ENCODE measurements at places on chromosomes 3 and 15. TPM values are rescaled to one million over a fixed set of nuclear protein-coding genes. Genes with fewer than 3 reads are reported as not detected.

GRCh38 chr3:42180901-42181300 is 85.1 kb downstream of the CCK start:
- no peak overlapping the region for H3K27ac ChIP-seq
- no peaks in the 10 kb centered on the region for H3K27me3 ChIP-seq
- DNase-seq: no peak
- H3K36me3 ChIP-seq: no peaks in the 10 kb centered on the region

DNA sequence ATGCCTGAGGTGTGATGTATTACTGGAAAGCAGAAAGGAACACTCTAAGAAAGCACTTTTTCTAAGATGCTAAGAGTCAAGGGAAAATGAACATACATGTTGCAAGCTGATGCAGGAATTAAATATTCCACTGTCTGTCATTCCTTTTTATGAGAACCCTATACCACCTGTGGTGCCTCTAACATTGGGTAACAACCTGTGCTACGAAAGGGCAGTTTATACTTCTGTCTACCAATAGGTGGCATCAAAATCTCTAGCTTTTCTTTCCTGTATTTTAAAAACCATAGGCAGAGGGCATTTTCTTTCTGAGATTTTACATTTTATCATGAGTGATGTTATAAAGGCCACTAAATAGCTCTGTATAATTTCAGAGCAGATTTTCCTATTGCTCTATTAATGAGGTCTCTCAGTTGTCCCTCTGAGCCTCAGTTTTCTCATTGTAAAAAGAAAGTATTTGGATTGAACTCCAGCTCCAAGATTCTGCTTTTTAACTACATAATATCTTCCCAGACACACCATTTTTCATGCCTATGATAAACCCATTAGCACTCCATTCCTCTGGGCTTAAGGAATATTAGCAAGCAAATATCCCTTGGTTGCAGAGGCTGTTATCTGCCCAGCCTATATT is 3.5 kb upstream of the CPNE4 start:
- H3K36me3 ChIP-seq: no peaks in the 10 kb centered on the region
- H3K27ac ChIP-seq: no peak overlapping the region
- no peak for DNase-seq

DNA sequence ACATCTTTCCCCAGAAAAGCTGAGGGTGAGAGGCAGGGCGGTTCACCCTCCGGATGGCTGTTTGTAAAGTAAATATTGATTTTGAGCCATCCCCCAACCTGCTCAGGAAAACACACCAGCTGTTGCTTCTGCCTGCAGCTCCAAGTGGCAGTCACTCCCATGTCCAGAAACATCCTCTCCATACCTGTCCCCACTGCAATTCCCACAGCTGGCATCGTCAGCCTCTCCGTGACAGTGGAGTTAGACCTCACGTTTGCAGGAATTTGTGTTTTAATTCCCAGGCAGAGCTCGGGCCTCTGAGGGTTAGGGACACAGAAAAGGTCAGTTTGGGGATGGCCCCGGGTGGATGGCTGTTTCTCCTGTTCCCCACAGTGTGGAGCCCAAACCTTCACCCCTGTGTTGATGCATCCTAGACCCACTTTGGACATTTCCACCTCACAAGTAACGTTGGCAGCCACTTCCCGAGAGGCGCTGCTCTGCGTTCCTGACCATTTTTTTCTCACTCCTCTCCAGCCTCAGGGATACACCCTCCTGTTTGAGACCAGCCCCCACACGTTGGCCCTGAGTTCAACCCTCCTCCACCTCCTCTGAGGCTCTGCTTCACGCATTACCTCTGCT is 11.8 kb upstream of the FAM174B start:
- H3K27ac ChIP-seq: no peak overlapping the region
- DNase-seq: no peak
- H3K4me3 ChIP-seq: no peak overlapping the region
- no peaks in the 10 kb centered on the region for H3K4me1 ChIP-seq
- no peaks in the 10 kb centered on the region for H3K36me3 ChIP-seq

DNA sequence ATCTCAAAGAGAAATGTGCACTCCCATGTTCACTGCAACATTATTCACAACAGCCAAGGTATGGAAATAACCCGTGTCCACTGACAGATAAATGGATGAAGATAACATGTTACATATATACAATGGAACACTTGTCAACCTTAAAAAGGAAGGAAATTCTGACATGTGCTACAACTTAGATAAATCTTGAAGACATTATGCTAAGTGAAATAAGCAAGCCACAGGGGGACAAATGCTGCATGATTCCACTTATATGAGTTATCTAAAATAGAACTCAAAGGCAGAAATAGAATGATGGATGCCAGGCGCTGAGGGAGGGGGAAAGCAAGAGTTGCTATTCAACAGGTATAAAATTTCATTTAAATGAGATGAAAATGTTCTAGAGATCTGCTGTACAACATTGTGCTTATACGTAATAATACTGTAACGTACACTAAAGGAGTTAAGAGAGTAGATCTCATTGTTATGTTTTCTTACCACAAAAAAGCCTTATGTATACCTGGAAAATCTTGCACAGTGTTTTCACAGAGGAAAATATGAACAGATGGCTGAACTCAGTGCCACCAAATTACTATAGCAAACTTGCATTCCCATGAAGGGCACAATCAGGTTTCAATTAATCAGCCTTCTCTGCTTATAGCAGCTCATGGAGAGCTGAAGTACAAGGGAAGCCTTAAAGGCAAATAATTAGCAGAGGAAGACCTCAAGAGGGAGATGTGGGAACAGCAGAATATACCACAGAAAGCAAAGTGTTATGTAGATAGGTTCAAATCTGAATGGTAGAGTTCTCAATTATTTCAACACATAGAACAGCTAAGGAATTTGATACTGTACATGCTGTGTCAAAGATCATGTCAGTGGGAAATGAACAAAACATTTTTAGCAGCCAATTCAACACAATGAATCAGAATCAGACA is 8.1 kb upstream of the VPS39 start:
- no peak overlapping the region for H3K27ac ChIP-seq
- H3K4me1 ChIP-seq: no peaks in the 10 kb centered on the region
- H3K27me3 ChIP-seq: no peaks in the 10 kb centered on the region
- no peak for DNase-seq
- no peak overlapping the region for H3K4me3 ChIP-seq
- no peaks in the 10 kb centered on the region for H3K36me3 ChIP-seq

GRCh38 chr3:172853921-172854666 is 103.6 kb downstream of the ECT2 start:
- H3K27me3 ChIP-seq: no peaks in the 10 kb centered on the region
- DNase-seq: no peak
- H3K4me3 ChIP-seq: no peak overlapping the region
- H3K36me3 ChIP-seq: no peaks in the 10 kb centered on the region
- H3K4me1 ChIP-seq: no peaks in the 10 kb centered on the region

DNA sequence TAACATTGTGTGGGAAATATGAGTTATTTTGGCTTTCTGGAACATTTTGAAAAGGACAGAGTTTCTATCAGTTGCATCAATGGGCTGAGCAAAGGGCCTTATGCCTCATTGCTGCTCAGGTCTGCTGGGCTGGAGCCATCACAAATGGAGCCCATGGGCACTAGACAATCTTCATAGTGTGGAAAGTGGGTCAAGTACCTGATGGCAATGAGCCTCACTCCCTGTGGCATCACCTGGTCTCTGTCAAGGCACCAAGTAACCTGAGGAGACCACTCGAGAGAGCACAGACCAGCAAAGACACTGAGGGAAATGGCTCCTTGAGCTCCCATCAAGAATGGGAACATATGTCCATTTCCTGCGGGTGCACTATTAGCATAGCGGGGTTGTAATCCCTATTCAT is 96.7 kb upstream of the PPP2R3A start:
- H3K4me1 ChIP-seq: no peaks in the 10 kb centered on the region
- no peaks in the 10 kb centered on the region for H3K27me3 ChIP-seq
- H3K36me3 ChIP-seq: no peaks in the 10 kb centered on the region
- DNase-seq: no peak

DNA sequence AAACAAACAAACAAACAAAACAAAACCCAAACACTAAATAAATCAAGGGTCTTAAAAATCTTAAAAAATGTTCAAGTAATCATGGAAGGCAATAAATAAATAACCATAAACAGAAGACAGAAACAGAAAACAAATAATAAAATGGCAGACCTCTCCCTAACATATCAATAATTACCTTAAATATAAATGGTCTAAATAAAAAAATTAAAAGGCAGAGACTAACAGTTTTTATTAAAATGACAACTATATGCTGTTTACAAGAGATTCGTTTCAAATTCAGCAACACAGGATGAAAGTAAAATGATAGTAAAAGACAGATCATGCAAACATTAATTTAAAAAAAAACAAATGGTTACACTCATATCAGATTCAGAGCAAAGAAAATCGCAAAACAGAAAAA is 91.1 kb downstream of the UBE3A start:
- no peak overlapping the region for H3K4me3 ChIP-seq
- no peak overlapping the region for H3K27ac ChIP-seq
- H3K36me3 ChIP-seq: no peaks in the 10 kb centered on the region
- DNase-seq: no peak
- no peaks in the 10 kb centered on the region for H3K4me1 ChIP-seq

DNA sequence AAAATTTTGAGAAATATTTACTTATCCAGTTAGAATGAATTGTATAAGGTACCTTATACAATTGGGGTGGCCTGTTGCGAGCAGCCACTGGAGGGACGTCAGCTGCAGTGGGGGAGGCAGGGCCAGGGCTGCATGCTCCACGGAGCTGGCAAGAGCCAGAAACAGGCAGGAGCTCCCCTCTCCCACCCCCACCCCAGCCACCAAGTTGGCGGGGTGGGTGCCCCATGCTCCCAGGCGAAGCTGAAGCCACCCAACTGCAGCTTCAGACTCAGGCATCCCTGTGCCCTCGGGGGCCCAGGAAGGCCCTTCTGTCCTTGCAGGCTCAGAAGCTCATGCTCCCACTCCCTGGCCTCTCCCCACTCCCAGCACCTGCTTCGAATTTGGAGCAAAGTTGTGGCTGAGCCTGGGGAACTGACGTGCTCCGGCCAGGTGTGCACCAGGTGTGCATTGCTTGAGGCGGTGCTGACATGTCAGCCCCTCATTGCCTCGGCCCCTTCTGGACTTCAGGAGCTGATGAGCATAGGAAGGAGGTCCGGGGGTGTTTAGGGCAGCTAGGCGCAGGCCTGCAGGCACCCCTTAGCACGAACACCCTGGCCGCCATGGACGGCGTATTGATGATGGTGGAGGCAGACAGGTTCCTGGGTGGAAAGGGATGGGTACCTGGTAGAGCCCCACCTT is 743.8 kb upstream of the GBE1 start:
- no peak for DNase-seq
- no peaks in the 10 kb centered on the region for H3K36me3 ChIP-seq
- H3K27me3 ChIP-seq: no peaks in the 10 kb centered on the region
- H3K4me1 ChIP-seq: no peaks in the 10 kb centered on the region

DNA sequence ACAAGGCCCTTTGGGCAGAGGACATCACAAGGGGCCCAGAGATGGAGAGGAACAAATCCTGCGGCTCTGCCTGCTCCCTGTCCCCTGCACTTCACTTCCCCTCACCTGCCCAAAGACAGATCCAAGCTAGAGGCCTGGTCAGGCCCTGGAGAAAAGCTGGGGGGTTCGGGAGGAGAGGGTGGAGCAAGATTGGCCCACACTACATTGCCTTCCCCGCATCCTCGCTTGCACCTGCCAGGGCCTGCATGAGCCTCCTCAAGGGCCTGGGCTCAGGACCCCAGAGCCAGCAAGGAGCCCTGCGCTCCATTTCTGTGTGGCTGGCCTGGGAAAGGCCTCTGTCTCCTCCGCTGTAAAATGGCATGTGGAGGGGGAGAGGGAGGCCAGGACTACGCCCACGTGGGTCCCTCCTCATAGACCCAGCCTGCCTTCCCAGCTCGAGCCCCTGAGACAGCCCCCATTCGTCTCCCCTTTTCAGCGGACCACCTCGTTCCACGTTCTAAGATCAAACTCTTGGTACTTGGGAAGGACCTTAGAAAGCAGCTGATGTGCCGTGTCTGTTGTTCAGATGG is 106.0 kb downstream of the HMG20A start:
- peak overlapping the region; percentile 11 for H3K27ac ChIP-seq
- no peaks in the 10 kb centered on the region for H3K36me3 ChIP-seq
- DNase-seq: no peak
- H3K27me3 ChIP-seq: no peaks in the 10 kb centered on the region
- H3K4me3 ChIP-seq: no peak overlapping the region

DNAH12 gene
- total RNA-seq: 0.30 TPM

All from uterus (tissue), 4 donors.